ENCODE measurements at places on chromosomes 2 and 18. TPM values are rescaled to one million over a fixed set of nuclear protein-coding genes. Genes with fewer than 3 reads are reported as not detected.

DNA sequence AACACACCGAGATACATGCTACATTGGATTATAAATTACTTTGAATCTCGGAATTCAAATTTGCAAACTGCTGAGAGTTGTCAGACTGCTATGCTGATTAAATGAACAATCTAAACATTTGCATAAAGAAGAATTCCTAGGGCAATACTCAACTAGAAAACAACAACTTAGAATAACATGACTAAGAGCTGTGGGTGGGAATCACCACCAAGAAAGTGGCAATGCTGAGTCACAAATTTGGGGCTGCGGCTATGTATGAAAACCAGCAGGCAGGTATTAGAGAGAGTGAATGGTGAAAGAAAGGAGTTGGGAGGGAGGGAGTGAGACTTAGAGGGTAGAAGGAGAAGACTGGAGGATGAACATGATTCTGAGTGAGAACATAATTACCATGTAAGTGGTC is 559.5 kb downstream of the PIK3C3 start:
- no peak for DNase-seq

DNA sequence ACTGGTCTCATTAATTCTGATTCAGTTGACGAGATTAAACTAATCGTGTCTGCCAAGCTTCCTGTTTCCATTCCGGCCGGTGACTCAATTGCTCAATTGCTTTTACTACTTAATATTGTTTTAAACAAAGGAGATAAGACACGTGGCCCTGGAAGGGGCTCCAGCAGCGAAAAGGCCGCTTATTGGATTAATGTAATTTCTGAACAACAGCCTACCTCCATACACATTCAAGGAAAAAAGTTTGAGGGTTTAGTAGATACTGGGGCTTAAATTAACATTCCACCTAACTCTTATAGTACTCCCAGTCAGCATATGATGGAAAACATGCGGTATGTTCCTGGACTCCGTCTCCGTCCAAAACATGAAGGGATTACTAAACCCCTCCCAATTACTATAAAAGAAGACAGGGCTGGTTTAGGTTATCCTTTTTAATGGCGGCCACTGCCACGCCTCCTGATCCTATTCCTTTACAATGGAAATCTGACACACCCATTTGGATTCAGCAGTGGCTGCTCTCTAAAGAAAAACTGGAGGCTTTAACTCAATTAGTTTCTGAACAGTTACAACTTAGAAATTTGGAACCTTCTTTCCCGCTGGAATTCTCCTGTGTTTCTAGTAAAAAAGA is 27.1 kb downstream of the VPS54 start:
- DNase-seq = no peak

- DNase-seq = no peak
These were observed 906.1 kb upstream of the SLC39A10 start for GRCh38 chr2:194750926-194751325.

GRCh38 chr2:74441690-74442482 is at the start of gene RTKN:
TSS of gene RTKN (minus strand) at chr2:74441937. CDS start at chr2:74441816, 121 bp downstream.
- no peak for DNase-seq

GRCh38 chr2:151175864-151176263 is 85.8 kb downstream of the RBM43 start:
- no peak for DNase-seq

FTCDNL1 gene
- 2.3 TPM for total RNA-seq

GRCh38 chr2:43005245-43005974 is 213.0 kb upstream of the HAAO start:
- DNase-seq = no peak
